Occipital lobe (tissue), 3 donors: ENCODE measurements at places on chromosomes 4 and X. TPM values are rescaled to one million over a fixed set of nuclear protein-coding genes. Genes with fewer than 3 reads are reported as not detected.
A peak's percentile ranks its signal among the peaks of the same experiment; 100 is the strongest.

DNA sequence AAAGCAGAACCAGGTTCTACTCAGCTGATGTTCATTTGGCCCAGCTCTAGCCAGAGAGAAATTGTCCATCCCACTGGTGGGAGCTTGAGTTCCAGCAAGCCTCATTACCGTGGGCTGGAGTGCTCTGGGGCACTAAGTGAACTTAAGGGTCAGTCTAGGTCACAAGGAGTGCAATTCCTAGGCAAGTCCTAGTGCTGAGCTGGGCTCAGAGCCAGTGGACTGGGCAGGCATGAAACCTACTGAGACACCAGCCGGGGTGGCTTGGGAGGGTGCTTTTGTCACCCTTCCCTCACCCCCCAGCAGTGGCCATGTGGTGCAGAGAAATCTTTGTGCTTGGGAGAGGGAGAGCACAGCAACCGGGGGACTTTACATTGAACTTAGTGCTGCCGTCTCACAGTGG lies 39.4 kb downstream of the GSX2 start:
- no peak for DNase-seq

GRCh38 chr4:41622787-41623186 lies 84.8 kb downstream of the LIMCH1 start:
- DNase-seq = peak; percentile 48

GRCh38 chr4:166309286-166309685 lies 436.2 kb downstream of the TLL1 start:
- DNase-seq = no peak

The PRAF2 gene
- total RNA-seq = 3.0 TPM

The RHOXF2B gene
- not detected for total RNA-seq

GRCh38 chr4:173174594-173175012 lies 6.0 kb downstream of the GALNT7 start:
- no peak for DNase-seq

The ADGRL3 gene
- 306 TPM for total RNA-seq

GRCh38 chrX:95539041-95539440 lies 1145.6 kb upstream of the DIAPH2 start:
- DNase-seq = no peak

The GRIPAP1 gene
- total RNA-seq = 29.9 TPM

The XK gene
- total RNA-seq = 3.3 TPM

The OTUD5 gene
- total RNA-seq = 18.1 TPM

The SH2D1A gene
- not detected for total RNA-seq

DNA sequence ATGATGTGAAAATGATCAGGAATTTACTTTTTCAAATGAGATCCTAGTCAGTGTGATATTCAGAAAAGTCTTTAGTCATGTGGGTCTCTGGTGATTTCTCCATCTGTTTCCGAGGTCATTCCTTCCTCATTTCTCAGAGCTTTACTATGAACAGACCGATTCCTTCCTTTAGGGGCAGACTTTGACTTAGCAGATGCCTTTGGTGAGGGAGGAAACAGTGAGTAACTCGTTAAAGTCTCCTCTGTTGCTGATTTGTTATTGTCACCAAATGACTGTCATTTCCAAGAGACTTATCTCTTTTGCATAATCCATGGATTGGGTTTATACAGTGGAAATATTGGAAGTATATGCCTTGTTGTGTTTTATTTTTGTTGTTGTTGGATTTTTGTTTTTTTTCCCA lies 76.2 kb upstream of the CD99 start:
- DNase-seq = no peak

GRCh38 chrX:124497386-124497785 lies 151.0 kb downstream of the SH2D1A start:
- no peak for DNase-seq

DNA sequence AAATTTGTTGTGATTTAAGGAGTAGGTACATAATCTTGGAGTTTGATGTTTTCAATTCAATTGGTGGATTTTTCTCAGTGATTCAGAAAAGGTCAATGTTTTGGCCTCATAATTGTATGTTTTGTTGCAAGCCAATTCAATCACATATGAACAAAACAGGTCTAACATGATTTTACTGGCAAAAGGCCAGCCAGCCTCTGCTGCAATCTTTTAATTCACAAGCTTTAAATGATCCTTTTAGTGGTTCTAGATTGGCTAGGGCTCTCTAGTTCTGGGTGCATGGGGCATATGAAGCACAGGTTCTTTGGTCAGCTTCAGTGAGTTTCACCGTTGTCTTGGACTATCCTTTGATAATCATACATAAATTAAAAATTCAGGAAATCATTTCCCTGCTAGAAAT lies 19.2 kb upstream of the SLC6A14 start:
- no peak for DNase-seq

The UGT2A3 gene
- under 0.01 TPM for total RNA-seq

The TLR3 gene
- total RNA-seq = 1.9 TPM

DNA sequence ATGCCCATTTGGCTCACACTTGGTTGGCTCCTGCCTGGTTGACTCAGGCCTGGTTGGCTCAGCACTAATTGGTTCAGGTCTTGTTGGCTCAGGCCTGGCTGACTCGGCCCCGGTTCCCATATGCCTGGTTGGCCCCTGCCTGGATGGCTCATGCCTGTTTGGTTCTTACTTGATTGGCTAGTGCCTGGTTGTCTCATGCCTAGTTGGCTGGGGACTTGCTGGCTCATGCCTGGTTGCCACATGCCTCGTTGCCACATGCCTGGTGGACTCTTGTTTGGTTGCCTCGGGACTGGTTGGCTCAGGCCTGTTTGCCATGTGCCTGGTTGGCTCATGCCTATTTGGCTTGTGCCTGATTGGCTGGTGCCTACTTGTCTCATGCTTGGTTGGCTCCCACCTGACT lies 103.7 kb downstream of the APOOL start:
- no peak for DNase-seq

The C1QTNF7 gene
- total RNA-seq = 2.8 TPM

- DNase-seq = no peak
Measured at GRCh38 chrX:70454441-70455365, 10.1 kb downstream of the DLG3 start.

- DNase-seq = no peak
Measured at GRCh38 chr4:44493924-44494323, 45.3 kb upstream of the KCTD8 start.

DNA sequence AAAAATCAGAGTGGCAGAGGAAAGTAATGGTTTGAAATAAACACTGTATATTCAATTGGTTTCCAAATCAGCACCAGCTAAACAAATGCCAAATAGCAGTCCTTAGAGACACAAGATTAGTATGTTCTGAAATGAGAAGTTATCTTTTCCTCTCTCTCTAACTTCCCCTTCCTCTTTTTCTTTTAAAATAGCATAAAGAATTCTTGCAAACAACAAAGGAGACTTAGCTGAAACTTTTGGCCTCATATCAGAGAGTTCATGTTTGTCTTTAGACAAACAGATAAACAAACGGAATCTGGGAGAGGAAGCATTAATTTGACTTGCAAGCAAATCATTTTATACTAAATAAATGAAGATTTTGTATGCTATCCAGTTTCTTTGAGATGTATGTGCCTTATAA lies 399.0 kb downstream of the GBA3 start:
- DNase-seq = no peak

- peak; percentile 38 for DNase-seq
Measured at GRCh38 chr4:74117024-74117534, 18.1 kb upstream of the CXCL2 start.

The KLKB1 gene
- 0.62 TPM for total RNA-seq

The KIF4A gene
- 2.7 TPM for total RNA-seq

- no peak for DNase-seq
Measured at GRCh38 chrX:133258481-133258880, 40.3 kb upstream of the TFDP3 start.

DNA sequence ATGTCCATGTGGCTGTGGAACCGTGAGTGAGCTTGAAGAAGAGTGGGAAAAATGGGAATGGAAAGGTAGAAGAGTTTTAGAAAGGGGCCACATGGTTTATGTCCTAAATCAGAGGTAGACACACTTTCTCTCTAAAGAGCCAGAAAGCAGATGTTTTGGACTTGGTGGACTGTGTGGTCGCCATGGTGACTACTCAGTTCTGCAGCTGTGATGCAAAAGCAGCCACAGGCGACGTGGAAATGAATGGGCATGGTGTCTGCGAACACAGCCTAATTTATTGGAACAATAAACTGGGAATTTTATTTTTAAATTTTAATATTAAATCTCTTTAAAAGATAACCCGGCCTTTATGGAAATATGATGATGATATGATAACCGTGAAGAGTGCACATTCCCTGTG lies 386.0 kb upstream of the FAT1 start:
- no peak for DNase-seq

DNA sequence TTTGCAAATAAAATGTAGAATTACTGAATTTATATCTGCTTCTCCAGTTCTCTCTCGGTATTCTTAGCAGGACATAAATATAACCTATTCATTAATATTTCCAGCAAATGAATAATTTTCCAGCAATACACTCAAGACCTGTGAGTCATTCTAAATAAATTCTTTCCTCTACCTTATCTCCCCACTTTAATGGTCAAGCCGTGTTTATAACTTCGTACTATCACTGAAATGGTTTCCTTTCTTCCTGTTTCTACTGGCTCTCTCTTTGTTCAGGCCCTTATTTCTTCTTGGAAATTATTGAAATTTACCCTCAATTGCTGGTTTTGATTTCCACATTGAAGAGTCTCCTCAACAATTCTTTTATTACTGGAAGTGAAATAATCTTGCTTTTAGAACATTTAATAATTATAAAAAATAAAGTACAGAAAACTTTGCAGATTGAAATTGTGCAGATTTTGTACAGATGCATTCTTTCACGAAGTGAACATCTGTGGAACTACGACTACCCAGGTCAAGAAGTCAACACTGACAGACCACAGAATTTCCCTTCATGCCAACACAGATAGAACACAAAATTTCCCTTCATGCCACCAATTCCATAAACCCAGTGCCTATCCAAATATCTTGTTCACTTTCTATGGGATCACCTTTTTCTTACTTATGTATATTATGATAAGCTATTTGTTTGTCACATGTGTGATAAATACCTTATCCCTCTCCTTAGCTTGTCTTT lies 205.7 kb downstream of the FAT4 start:
- DNase-seq = no peak

The JADE3 gene
- 10.5 TPM for total RNA-seq

DNA sequence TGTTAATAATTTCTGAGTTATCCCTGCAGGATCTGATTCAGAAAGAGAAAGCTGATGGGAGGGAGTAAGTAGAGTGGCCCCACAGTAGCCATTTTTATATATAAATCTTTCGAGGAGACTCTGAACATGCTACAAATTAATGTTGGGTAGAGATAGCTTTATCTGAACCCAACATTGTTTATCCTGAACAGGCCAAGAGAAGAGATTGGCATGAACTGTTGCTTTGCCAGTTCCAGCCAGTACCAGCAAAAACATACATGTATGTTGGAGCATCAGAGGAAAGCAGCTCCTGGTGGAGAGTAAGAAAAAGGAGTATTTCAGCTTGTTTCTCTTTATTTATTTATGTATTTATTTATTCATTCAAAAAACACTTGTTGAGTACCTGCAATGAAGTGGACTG lies 1.6 kb downstream of the MAOA start:
- no peak for DNase-seq

The RBM41 gene
- 29.9 TPM for total RNA-seq

DNA sequence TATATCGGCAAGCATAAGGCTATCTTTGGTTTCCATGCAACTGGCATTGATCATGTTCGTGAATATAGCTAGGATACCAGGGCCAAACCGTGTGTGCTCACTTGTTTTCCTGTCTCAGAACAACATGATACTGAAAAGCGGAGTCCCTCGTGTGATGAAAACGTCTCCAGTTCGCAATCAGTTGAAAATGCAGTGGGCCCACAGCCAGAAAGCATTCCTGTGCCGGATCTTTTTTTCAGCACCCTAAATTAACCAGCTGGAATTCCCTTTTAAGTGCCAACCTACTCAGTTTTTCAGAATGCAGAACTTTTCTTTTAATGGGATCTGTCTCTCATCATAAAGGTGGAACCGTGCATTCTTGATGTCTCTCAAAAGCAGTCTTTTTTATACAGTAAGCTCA lies 130.8 kb upstream of the FRG1 start:
- no peak for DNase-seq

GRCh38 chr4:36041340-36041739 lies 203.0 kb downstream of the ARAP2 start:
- DNase-seq = no peak

GRCh38 chr4:163303069-163303468 lies 29.3 kb downstream of the NPY1R start:
- no peak for DNase-seq

The XPNPEP2 gene
- 0.31 TPM for total RNA-seq

DNA sequence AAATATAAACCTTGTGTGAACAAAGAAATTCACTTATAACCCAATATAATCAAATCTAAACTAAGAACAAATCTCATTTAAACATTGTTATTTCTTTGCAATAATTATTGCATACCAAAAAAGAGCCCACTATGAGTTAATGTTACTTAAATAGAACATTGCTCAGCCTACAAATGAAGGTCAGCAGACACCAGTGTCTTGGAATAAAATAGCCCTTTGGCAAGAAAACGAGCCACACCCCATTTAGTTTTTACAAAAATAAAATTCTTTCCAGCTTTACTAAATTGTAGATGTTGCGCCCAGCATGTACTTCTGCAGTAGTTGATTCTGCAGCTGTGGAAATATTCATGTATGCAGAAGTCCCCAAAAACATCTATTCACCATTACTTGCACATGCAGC lies 12.2 kb downstream of the PLS3 start:
- no peak for DNase-seq

DNA sequence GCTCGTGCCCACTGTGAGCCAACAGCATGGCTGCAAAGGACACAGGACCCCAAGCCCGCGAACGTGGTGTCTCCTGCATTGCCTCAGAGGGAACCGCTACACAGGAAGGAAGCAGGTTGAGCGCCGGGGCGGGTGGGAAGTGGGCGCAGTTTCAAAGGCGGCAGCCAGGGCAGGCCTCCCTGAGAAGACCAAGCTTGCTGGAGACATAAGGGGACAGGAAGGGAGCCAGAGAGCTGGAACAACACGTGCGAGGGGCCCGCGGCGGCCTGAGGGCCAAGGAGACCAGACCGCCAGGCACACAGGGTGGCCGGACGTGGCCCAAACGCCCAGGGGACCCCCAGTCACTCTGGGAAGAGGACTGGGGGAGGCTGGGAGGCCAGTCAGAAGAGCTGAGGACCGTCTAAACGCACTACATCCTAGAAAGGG lies 32.0 kb downstream of the CTBP1 start:
- DNase-seq = no peak

GRCh38 chr4:121277194-121278105 lies 103.4 kb downstream of the QRFPR start:
- no peak for DNase-seq

- no peak for DNase-seq
Measured at GRCh38 chr4:1249731-1250526, 999 bp upstream of the CTBP1 start.

DNA sequence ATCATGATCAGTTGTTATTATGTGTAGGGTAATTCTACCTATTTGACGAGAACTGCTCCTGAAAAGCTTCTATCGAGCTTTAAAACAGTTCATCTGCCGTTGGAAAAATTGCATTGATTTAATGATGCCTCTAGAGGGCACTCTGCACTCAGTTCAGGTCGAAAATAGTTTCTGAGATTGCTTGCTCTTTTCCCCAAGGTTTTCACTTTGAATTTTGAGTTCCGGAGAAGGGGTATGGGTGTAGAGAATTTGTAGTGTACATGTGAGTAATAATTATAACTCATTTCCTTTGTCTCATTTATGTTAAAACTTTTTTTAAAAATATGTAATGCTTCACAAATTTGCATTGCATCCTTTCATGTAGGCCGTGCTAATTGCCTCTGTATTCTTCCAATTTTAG lies 28.4 kb upstream of the TNIP3 start:
- no peak for DNase-seq

GRCh38 chr4:38411981-38412536 lies 251.9 kb upstream of the KLF3 start:
- no peak for DNase-seq

GRCh38 chr4:184961660-184962059 lies 56.6 kb upstream of the HELT start:
- no peak for DNase-seq

- no peak for DNase-seq
Measured at GRCh38 chr4:176792326-176793059, at the start of gene VEGFC. TSS of gene VEGFC (minus strand) at chr4:176792922. CDS start at chr4:176792311, 611 bp downstream.
